ENCODE measurements at places on chromosomes 6 and 20.

GRCh38 chr6:1336246-1336843 lies 24.4 kb downstream of the FOXQ1 start:
- no peak for DNase-seq
- no peaks in the 10 kb centered on the region for H3K4me1 ChIP-seq
- H3K4me3 ChIP-seq = no peak overlapping the region
- H3K27ac ChIP-seq = no peak overlapping the region
- H3K36me3 ChIP-seq = no peaks in the 10 kb centered on the region
- H3K27me3 ChIP-seq = no peaks in the 10 kb centered on the region

- H3K4me1 ChIP-seq = no peaks in the 10 kb centered on the region
- no peak for DNase-seq
- H3K27me3 ChIP-seq = no peaks in the 10 kb centered on the region
- H3K27ac ChIP-seq = no peak overlapping the region
These were observed 470.8 kb downstream of the CD109 start for GRCh38 chr6:74166849-74167248.

DNA sequence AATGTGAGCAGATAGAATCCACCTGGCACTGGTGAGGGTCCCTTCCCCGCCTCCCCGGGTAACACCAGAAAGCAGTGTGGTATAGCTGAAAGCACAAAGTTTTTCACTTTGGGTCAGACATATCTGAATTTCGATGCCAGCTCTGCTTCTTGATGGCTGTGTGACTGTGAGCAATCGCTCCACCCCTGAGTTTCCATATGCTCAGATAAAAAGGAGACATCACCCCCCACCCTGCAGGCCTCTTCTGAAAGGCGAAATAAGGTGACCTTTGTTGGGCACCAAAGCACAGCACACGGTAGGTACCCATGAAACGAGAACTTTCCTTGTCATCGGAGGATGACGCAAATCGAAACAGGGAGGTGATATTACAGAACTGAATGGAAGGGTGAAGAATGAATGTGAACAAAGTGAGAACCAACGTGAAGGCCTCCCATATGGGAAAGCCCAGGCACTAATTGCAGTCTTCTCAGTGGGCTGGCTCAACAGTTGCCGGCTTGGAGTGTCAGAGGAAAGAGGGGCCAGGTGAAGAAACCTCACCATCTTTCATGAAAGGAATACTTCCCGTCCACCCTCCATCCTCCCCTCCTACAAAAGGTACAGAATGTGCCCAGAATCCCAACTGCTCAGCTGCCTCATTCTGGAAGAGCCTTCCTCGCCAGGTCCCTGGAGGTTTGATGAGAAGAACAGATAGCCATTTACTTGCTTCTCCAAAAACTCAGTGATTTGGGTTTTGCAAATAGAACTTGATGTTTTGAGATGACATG lies 61.8 kb downstream of the NFATC2 start:
- H3K27ac ChIP-seq = no peak overlapping the region
- H3K4me3 ChIP-seq = no peak overlapping the region
- DNase-seq = no peak
- no peaks in the 10 kb centered on the region for H3K27me3 ChIP-seq
- no peaks in the 10 kb centered on the region for H3K36me3 ChIP-seq

- H3K36me3 ChIP-seq = no peaks in the 10 kb centered on the region
- H3K27me3 ChIP-seq = no peaks in the 10 kb centered on the region
- no peaks in the 10 kb centered on the region for H3K4me1 ChIP-seq
- no peak overlapping the region for H3K4me3 ChIP-seq
- DNase-seq = no peak
These were observed 34.9 kb upstream of the TNFAIP3 start for GRCh38 chr6:137832110-137832509.

DNA sequence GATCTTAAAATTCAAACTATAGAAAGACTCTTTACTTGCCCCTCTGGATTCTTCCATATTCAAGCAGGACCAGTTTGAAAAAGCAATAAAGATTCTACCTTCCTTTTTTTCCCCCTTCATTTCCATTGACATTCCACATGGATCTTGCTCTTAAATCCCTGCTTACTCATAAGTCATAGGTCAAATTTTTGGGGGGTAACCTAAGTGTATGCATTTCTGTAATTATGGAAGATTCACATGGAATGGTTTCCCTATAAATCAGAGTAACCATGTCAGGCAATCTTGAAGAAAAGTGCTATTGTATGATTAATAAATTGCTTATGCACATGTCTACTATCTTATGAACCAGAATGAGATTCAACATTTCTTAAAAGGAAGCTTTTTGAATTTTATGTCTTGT lies 551.0 kb downstream of the HAO1 start:
- H3K4me1 ChIP-seq = no peaks in the 10 kb centered on the region
- no peak overlapping the region for H3K27ac ChIP-seq
- no peak overlapping the region for H3K4me3 ChIP-seq

Measured in spinal cord (tissue), 10 donors.